Epithelial cell of proximal tubule (primary cell): ENCODE measurements at places on chromosomes 11 and 22. TPM values are rescaled to one million over a fixed set of nuclear protein-coding genes. Genes with fewer than 3 reads are reported as not detected.

DNA sequence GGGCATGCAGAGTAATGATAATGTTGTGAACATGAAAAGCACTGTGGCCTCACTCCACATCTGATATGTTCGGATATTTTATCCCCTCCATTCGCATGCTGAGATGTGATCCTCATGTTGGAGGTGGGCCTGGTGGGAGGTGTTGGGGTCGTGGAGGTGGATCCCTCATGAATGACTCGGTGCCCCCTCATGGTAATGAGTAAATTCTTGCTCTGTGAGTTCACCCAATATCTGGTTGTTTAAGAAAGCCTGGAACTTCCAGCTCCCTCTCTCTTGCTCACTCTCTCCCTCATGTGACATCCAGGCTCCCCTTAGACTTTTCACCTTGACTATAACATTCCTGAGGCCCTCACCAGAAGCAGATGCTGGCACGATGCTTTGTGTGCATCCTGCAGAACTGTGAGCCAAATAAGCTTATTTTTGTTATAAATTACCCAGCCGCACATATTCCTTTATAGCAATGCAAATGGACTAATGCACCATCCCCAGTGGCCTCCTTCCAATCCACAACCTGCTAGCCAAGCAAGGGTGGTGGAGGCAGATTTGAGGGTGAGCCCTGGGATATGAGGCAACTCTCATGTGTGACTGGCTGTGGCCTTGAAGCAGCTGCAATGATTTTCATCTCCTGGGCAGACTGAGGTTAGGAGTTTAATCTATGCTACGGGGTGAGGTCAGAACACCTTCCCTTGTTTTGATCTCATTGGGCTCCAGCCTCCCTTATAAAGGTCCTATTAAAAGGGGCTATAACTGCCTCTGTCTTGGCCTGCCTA, 276.5 kb downstream of the ETS1 start:
- DNase-seq, result no peak

- DNase-seq, result no peak
Measured at GRCh38 chr22:47148510-47148909, 386.1 kb downstream of the TBC1D22A start.

DNA sequence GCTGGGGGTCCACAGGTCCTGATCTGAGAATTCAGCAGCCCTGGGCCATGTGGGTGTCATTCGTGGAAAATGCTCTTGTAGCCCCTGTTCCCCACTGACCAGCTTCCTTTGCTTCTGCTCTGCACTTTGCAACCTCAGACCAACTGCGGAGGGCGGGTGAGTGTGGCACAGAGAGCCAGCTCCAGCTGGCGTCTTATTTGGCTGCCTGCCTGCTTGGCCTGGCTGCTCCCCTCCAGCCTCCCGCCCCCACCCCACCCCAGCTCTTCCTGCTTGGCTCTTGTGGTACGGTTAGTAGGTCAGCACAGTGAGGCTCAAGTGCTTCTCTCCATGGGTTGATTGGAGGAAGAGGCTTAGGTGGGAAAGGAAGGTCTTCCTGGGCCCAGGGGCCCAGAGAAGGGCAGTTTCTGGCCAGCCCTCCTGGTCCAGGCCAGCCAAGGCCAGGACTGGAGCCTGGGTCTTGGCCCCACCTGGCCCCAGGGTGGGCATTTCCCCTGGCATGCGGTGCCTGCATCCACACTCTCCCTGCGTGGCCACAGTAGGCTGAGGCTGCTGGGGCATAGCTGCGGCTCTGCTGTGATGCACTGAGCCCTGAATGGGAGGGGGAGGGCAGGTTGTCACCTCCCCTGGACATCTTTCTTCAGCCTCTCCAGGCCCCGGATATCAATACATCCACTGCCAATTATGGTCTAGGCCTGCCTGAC, 26.5 kb downstream of the MYO7A start:
- no peak for DNase-seq

DNA sequence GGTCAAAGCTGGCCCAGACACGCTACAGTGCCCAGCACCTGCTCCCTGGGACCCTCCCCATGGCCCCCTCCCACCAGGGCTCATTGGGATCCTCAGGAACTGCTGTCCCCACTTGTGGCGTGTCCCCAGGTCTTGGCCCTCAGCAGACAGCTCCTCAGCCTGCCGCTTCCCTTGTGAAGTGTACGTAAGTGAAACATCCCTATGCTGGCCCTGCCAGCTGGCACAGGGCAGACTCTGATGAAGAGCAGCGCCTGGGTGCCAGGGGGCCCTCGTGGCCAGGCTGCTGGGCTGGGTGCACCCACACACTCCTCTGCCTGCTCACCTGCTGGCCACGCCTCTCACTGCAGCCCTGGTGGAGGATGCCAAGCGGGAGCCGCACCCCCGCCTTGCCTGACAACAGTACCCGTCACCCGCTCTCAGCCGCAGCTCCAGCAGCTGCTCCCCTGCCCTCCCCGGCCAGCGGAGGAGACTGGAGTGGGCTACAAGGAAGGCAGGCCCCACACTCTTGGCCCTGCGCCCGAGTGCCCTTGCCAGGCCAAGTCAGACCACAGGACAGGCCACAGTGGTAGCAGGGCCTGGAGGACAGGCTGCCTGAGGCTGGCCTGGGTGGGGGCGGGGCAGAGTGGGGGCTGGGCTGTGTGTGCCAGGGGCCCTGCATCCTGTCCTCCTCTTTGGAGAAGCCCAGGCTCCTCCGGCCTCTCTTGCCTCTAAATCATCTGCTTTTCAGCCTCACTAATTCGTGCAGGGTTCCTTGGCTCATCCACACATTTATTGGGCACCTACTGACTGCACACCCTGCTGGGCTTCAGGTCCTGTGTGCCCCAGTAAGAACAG, 39.5 kb downstream of the IGF2 start:
- DNase-seq, result no peak

- DNase-seq, result no peak
Measured at GRCh38 chr11:123386796-123387510, 43.1 kb upstream of the GRAMD1B start.

GRCh38 chr11:74007691-74008372, 1.1 kb downstream of the UCP3 start:
- DNase-seq, result no peak

- DNase-seq, result no peak
Measured at GRCh38 chr11:32786811-32787210, 7.7 kb downstream of the CCDC73 start.

DNA sequence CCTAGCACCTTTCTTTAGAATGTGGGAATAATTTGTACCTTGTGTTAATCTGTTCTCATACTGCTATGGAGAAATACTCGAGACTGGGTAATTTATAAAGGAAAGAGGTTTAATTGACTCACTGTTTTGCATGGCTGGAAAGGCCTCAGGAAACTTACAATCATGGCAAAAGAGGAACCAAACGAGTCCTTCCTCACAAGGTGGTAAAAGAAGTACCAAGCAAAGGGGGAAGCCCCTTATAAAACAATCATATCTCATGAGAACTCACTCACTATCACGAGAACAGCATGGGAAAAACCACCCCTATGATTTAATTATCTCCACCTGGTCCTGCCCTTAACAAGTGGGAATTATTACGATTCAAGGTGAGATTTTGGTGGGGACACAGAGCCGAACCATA, 127.1 kb upstream of the ANO3 start:
- no peak for DNase-seq

DNA sequence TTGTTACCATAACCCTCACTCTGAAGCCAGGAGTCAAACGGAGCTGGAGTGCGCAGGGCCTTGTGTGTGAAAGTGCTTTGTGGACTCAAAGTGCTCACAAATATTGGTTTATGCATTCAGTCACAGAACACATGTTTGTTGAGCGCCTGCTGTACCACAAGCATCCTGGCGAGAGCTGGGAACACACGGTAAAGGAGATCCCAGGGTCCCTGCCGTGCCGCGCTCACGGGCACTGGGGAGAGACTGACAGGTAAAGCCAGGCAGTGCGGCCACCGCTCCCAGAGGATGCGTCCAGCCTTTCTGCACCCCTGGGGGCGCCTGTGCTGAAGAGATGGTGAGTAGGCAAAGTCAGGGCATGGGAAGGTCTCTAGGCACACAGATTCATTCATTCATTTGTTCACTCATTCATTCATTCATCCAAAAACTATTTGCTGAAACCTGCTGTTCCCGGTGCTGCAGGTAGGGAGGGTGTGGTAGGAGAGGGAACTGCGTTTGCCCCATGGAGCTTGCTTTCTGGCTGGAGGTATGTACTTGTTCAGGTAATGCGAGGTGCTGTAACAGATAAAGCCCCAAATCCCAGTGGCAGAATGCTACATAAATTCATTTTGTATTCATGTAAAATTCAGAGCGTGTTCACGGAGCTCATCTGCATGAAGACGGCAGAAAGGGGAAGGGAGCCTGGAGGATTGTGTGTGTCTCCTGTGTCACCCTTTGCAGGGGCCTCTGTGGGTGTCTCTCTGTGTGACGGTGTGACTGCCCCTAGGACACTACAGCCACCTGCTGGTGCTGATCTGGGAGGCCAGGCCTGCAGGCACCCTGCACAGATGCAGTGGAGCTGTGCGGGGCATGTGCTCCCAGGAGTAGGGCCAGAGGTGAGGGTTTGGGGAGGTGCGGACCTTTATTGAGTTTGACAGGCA, 167.0 kb upstream of the B3GAT1 start:
- DNase-seq, result no peak

GRCh38 chr11:99256614-99257013, 235.9 kb downstream of the CNTN5 start:
- no peak for DNase-seq

DNA sequence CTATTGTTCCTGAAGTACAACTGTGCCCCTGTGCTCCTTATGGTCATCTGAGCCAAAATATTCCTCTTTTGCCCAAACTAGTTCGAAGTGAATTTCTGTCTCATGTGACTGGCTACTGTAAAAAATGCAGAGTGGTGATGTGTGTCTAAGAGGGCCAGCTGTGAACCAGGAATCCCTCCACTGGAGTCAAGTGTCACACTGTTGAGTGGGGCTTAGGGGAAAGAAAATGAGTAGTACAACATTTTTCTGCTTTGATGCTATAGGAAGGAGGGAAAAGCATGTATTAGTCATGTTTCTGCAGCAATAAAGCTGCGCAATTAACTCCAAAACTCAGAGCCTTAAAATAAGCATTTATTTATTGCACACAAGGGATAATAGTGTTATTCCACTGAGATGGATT, 39.8 kb upstream of the HMGXB4 start:
- DNase-seq, result no peak

DNA sequence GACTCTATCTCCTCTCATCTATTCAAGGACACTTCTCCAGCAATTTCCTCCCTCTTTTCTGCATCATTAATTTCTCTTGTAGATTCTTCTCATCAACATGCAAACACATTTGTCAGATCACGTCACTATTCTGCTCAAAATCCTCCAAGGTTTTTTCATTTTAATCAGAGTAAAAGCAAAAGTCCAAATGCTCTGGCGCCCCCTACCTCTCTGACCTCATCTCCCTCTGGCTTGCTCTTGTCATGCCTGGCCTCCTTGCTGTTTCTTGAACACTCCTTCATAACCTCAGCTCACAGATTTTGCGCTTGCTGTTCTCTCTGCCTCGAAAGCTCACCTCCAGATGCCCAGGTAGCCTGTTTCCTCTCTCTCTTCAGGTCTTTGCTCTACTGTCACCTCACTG, 22.4 kb downstream of the RTCB start:
- DNase-seq, result no peak

DNA sequence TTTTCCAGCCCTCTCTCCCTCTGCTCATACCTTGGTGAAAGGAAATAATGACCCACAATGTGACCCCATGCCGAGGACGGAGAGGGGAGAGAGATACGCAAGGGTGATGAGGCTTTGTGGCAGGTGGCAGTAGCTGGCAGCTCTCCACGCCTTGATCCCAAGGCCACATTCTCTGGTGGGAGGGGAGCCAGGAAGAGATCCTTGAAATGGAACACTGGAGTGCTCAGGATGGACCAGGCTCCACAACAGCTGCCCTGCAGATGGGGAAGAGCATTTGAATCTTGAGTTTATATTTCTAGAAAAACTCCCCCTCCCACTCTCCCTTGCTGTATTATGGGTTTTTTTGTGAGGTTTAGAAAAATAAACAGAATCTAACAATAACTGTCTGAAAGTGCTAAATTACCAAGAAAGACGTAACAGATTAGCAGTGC, 61.6 kb upstream of the CDON start:
- no peak for DNase-seq

CENPM gene
- 58.2 and 68.1 TPM in 2 replicates for total RNA-seq

KRTAP5-1 gene
- total RNA-seq, result not detected in 2 replicates

TMPRSS13 gene
- 0.51 and 0.63 TPM in 2 replicates for total RNA-seq

FBLN1 gene
- 21.5 and 58.5 TPM in 2 replicates for total RNA-seq

OR4A16 gene
- total RNA-seq, result not detected in 2 replicates

NRXN2 gene
- 0.29 TPM in 1 of 2 replicates, not detected in the other for total RNA-seq

LDHAL6A gene
- total RNA-seq, result not detected in 2 replicates

PHF21B gene
- 0.07 and 2.0 TPM in 2 replicates for total RNA-seq
